ENCODE measurements at places on chromosomes 11 and 22. TPM values are rescaled to one million over a fixed set of nuclear protein-coding genes. Genes with fewer than 3 reads are reported as not detected.

HOATZ gene
- not detected for total RNA-seq

CHORDC1 gene
- 33.9 TPM for total RNA-seq

CCDC134 gene
- total RNA-seq: 3.8 TPM

PACSIN2 gene
- total RNA-seq: 23.1 TPM

MS4A5 gene
- total RNA-seq: not detected

GATD1 gene
- 15.9 TPM for total RNA-seq

TRIM68 gene
- 11.2 TPM for total RNA-seq

CADM1 gene
- total RNA-seq: 8.7 TPM

PSMA1 gene
- 77.0 TPM for total RNA-seq

KCTD14 gene
- total RNA-seq: 0.54 TPM

SRRD gene
- 12.3 TPM for total RNA-seq

IL18 gene
- 0.37 TPM for total RNA-seq

NXPE1 gene
- total RNA-seq: not detected

ASCL2 gene
- total RNA-seq: not detected

OR6A2 gene
- not detected for total RNA-seq

MS4A3 gene
- total RNA-seq: not detected

OSM gene
- total RNA-seq: not detected

RHOD gene
- total RNA-seq: 24.7 TPM

GTSE1 gene
- total RNA-seq: 2.9 TPM

F2 gene
- total RNA-seq: not detected

ARHGAP32 gene
- 13.5 TPM for total RNA-seq

UPK3A gene
- not detected for total RNA-seq

FRMD8 gene
- total RNA-seq: 50.6 TPM

SAMM50 gene
- total RNA-seq: 46.7 TPM

TPBGL gene
- total RNA-seq: 1.8 TPM

CDC42EP1 gene
- 67.3 TPM for total RNA-seq

KRTAP5-1 gene
- total RNA-seq: not detected

DNAJB13 gene
- not detected for total RNA-seq

GNG3 gene
- not detected for total RNA-seq

FGF4 gene
- total RNA-seq: not detected

OR1S1 gene
- total RNA-seq: not detected

CSNK2A3 gene
- 0.49 TPM for total RNA-seq

OR51B4 gene
- not detected for total RNA-seq

ZC3H12C gene
- total RNA-seq: 9.4 TPM

KCNJ1 gene
- total RNA-seq: not detected

GVQW3 gene
- total RNA-seq: 0.69 TPM

OR5A1 gene
- total RNA-seq: not detected

TENM4 gene
- 4.2 TPM for total RNA-seq

CD3D gene
- not detected for total RNA-seq

ADM2 gene
- total RNA-seq: 9.4 TPM

CYB5R2 gene
- 12.7 TPM for total RNA-seq

EIF1AD gene
- total RNA-seq: 21.6 TPM

PIWIL4 gene
- 3.4 TPM for total RNA-seq

MICAL3 gene
- 12.5 TPM for total RNA-seq

OR52N4 gene
- total RNA-seq: not detected

EMID1 gene
- 0.56 TPM for total RNA-seq

KIRREL3 gene
- total RNA-seq: not detected

ABCC8 gene
- total RNA-seq: not detected

SPA17 gene
- total RNA-seq: 2.1 TPM

OTOG gene
- total RNA-seq: not detected

CDCA5 gene
- 2.6 TPM for total RNA-seq

TMEM45B gene
- total RNA-seq: not detected

DEFB131B gene
- not detected for total RNA-seq

MRGPRX3 gene
- total RNA-seq: not detected

NRIP3 gene
- total RNA-seq: 0.34 TPM

SLC22A6 gene
- not detected for total RNA-seq

All from cardiac ventricle fibroblast (primary cell).